Fibroblast of lung (primary cell): ENCODE measurements at places on chromosomes 7 and 10. TPM values are rescaled to one million over a fixed set of nuclear protein-coding genes. Genes with fewer than 3 reads are reported as not detected.
A peak's percentile ranks its signal among the peaks of the same experiment; 100 is the strongest.

DNA sequence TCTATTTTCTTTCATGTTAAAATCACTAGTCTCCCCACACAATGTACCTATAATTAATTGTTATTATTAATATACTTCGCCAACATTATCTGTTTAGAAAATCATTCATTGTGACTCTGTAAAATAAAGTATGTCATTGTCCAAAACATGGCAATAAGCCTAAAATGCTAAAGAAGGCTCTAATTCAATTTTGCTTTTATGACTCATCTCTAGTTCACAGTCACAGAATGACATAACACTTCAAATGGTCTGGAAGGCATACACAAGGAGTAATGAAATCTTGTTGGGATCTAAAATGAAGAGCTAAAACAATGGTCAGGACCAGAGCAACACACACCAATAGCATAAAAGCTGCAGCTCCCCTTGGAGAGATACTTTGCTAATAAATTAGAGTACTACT is 505.8 kb downstream of the GPAM start:
- H3K4me3 ChIP-seq = no peak overlapping the region
- no peaks in the 10 kb centered on the region for H3K27me3 ChIP-seq
- no peaks in the 10 kb centered on the region for H3K4me1 ChIP-seq
- no peak overlapping the region for H3K27ac ChIP-seq

DNA sequence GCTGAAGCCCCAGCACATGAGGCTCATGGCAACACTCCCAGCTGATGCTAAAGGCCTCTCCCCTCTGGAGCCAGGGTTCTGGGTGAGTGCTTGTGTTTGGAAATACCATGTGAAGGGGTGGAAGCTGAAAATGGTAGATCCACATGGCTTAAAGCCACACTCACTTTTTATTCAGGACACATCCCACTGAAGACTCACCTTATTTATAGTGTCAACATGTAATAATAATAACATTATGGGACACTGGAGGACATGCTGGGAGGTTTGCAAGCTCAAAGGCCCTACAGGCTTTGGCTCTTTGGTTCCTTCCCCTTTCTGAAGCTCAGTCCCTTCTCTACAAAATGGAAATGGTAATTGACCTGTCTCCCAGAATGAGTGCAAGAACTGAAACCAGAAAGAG is 318.0 kb downstream of the GRID1 start:
- H3K27ac ChIP-seq = no peak overlapping the region
- H3K4me3 ChIP-seq = no peak overlapping the region
- no peaks in the 10 kb centered on the region for H3K36me3 ChIP-seq
- DNase-seq = no peak
- H3K27me3 ChIP-seq = no peaks in the 10 kb centered on the region

- H3K27ac ChIP-seq = no peak overlapping the region
- H3K4me3 ChIP-seq = no peak overlapping the region
- no peak for DNase-seq
- no peaks in the 10 kb centered on the region for H3K27me3 ChIP-seq
Observed at GRCh38 chr7:37356911-37357636, 91.6 kb downstream of the ELMO1 start.

- H3K4me1 ChIP-seq = no peaks in the 10 kb centered on the region
- no peaks in the 10 kb centered on the region for H3K36me3 ChIP-seq
- no peak overlapping the region for H3K4me3 ChIP-seq
- peak; percentile 90 for DNase-seq
- H3K27ac ChIP-seq = no peak overlapping the region
Observed at GRCh38 chr10:5958077-5958476, 19.3 kb downstream of the IL15RA start.

DNA sequence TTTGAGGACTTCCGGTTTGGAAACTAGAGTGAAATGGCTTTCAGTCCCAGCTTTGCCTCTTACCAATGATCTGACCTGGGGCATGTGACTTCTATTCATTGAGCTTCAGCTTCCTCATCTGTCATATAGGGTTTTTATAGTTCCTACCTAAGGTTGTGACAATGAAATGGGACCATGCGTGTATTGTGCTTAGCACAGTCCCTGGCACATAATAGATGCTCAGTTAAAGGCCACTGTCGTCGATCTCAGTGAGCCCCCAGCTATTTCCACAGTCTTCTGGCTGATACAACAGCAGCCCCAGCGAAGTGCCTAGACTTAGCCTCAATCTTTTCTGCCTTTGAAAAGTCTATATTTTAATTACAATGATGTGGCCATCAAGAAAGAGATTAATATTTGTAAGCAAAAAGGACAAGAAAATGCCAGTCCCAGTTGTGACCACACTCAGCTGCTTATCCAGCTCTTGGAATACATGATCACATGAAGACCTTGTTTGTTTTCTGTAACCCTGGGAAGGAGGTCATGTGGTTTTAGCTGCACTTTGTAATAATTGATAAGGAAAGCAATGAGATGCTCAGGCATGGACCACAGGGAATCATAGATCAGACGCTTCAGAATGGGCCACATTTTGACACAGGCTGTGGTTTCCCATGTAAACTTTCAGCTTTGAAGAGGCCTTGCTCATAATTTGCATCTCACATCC is 44.6 kb downstream of the VWA2 start:
- no peak overlapping the region for H3K4me3 ChIP-seq
- peaks cover 15% of the 10 kb centered on the region for H3K27me3 ChIP-seq
- H3K36me3 ChIP-seq = no peaks in the 10 kb centered on the region
- DNase-seq = no peak
- H3K27ac ChIP-seq = no peak overlapping the region
- H3K4me1 ChIP-seq = peaks cover 3% of the 10 kb centered on the region

DNA sequence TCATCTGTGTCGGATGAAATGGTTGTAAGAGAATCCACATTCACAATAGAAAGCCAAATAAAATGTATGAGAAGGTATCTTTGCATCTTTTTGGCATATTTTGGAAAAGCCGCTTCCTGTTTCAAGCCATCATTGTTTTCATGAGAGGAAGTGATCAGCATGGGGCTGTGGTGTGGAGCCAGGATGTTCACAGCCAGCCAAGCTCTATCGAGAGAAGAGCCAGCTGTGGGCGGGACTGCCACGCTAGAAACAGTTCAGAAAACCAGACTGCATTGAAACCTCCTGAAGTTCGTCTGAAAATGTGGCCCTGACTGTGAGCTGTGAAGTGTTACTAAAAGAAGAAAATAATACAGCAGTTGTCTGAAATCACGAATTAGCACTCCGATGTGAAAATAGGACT is 21.2 kb upstream of the NPS start:
- no peaks in the 10 kb centered on the region for H3K4me1 ChIP-seq
- no peaks in the 10 kb centered on the region for H3K36me3 ChIP-seq
- H3K27me3 ChIP-seq = no peaks in the 10 kb centered on the region
- H3K27ac ChIP-seq = no peak overlapping the region

- no peak for DNase-seq
- no peaks in the 10 kb centered on the region for H3K36me3 ChIP-seq
- H3K4me1 ChIP-seq = no peaks in the 10 kb centered on the region
- H3K4me3 ChIP-seq = no peak overlapping the region
- no peak overlapping the region for H3K27ac ChIP-seq
- no peaks in the 10 kb centered on the region for H3K27me3 ChIP-seq
Observed at GRCh38 chr7:30214651-30215137, 69.7 kb upstream of the ZNRF2 start.

DNA sequence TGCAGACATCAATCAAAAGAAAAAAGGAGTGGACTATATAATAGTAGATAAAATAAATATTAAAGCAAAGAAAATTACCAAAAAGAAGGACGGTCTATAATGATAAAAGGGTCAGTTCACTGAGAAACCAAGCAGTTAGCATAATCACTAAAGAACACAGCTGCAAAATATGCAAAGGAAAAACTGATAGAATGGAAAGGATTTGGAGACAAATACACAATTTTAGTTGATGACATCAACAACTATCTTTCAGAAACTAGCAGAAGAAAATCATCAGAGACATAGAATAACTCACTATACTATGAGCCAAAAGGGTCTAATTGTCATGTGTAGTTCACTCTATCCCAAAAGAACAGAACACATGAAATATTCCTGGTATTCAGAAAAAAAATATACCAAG is 316.4 kb upstream of the IGFBP3 start:
- no peak overlapping the region for H3K27ac ChIP-seq
- DNase-seq = no peak

DNA sequence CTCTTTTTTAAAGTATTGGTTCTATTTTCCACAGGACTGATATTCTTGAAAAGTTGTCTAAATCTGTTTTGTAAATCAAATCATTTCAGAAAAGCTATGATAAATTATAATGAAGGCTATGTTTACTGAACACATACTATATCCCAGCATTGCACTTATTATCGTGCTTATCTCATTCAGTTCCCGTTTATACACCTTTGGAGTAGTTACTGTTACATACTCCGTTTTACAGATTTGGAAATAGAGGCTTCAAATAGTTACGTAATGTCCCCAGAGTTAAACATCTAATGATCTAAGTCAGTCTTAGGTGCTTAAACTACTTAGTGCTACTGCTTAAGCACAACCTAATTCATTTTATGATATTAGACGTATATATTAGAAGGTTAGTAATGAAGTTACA is 1.2 kb downstream of the NUP205 start:
- no peaks in the 10 kb centered on the region for H3K4me1 ChIP-seq
- H3K27ac ChIP-seq = peak overlapping the region; percentile 91
- no peaks in the 10 kb centered on the region for H3K27me3 ChIP-seq
- DNase-seq = no peak

DNA sequence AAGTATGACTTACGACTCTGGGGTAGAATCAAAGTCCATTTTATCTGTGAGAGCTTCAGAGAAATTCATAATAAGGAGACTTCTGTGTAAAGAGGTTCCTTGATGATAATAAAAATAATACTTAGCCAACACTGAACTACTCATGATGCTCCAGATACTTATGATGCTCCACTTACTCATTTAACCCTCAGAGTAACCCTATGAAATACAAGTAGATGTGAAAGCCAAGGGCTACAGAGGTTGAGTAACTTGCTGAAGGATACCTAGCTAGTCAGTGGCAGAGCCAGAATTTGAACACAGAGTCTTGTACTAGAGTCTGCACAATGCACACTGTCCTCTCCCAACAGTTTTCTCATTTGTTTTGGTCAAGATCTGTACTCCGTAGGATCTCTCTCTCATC is 89.5 kb downstream of the HECW1 start:
- peaks cover 5% of the 10 kb centered on the region for H3K4me1 ChIP-seq
- no peak overlapping the region for H3K4me3 ChIP-seq
- peak; percentile 66 for DNase-seq
- no peak overlapping the region for H3K27ac ChIP-seq
- no peaks in the 10 kb centered on the region for H3K27me3 ChIP-seq

- no peak overlapping the region for H3K27ac ChIP-seq
- no peaks in the 10 kb centered on the region for H3K4me1 ChIP-seq
- no peak for DNase-seq
- H3K27me3 ChIP-seq = no peaks in the 10 kb centered on the region
- H3K36me3 ChIP-seq = no peaks in the 10 kb centered on the region
Observed at GRCh38 chr10:131573256-131573655, 261.7 kb upstream of the TCERG1L start.

GRCh38 chr7:113087071-113087998 is 708 bp upstream of the GPR85 start:
- H3K27me3 ChIP-seq = no peaks in the 10 kb centered on the region
- H3K4me3 ChIP-seq = peak overlapping the region; percentile 49
- peak; percentile 90 for DNase-seq
- H3K27ac ChIP-seq = peak overlapping the region; percentile 92

- no peaks in the 10 kb centered on the region for H3K4me1 ChIP-seq
- H3K27ac ChIP-seq = no peak overlapping the region
- DNase-seq = peak; percentile 1
Observed at GRCh38 chr7:50369143-50370026, 64.9 kb downstream of the IKZF1 start.

DNA sequence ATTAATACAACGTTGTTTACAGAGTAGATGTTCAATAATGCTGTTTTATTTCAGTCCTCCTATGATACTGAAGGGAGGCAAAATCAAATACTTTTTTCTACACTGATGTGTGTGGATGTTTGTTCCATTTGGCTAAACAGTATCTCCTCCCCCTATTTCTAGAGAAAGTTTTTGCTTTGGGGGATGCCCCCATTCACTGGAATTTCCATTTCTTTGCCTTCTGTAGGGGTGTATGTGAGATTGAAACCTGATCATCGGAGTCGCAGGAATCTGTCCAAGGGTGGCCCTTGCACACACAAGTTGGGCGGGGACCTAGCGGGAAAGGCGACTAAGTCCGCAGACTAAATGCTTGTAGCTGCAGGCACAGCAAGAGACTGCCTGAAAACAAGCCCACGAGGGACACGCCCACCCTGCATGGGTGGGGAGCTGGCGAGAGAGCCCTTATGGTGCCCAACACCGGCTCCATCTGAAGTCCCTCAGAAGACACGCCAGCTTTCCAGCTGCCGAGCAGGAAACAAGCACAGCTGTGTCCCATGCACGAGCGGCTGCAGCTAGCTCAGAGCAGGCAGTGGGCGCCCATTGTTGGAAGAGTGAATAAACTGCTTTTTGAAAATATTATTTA is 58.0 kb downstream of the ESYT2 start:
- H3K4me3 ChIP-seq = no peak overlapping the region
- DNase-seq = no peak
- H3K36me3 ChIP-seq = peaks cover 4% of the 10 kb centered on the region
- H3K27me3 ChIP-seq = no peaks in the 10 kb centered on the region
- H3K4me1 ChIP-seq = no peaks in the 10 kb centered on the region

- H3K36me3 ChIP-seq = peaks cover 19% of the 10 kb centered on the region
- peak within 1 kb of the TSS; percentile 91 for H3K27ac ChIP-seq
- DNase-seq = peak; percentile 87
- no peaks in the 10 kb centered on the region for H3K27me3 ChIP-seq
Observed at GRCh38 chr7:151080522-151081169, at the start of gene FASTK. Gene FASTK, minus strand, starts transcription at chr7:151080809. Its CDS starts 43 bp downstream, at chr7:151080766.

DNA sequence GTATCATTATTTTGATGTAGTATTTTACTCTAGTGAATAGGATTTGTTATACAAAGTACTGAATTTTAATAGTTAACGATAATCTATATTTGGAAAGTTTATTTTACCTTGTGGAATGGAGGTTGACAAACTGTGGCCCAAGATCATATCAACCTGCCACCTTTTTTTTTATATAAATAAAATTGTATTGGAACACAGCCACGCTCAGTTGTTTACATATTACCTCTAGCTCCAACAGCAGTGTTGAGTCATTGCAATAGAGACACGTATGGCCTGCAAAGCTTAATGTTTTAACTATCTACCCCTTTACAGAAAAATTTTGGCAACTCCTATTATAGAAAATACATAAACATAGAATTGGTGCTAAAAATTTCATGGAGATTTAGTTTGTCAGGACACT is 239.3 kb downstream of the THSD7A start:
- H3K36me3 ChIP-seq = no peaks in the 10 kb centered on the region
- H3K4me3 ChIP-seq = no peak overlapping the region
- no peak overlapping the region for H3K27ac ChIP-seq

GRCh38 chr10:130711072-130711471 is 574.9 kb downstream of the GLRX3 start:
- no peaks in the 10 kb centered on the region for H3K4me1 ChIP-seq
- DNase-seq = no peak
- H3K36me3 ChIP-seq = no peaks in the 10 kb centered on the region

The AKR1D1 gene
- total RNA-seq = not detected in 2 replicates

The PRR15 gene
- 0.51 TPM in 1 of 2 replicates, not detected in the other for total RNA-seq

The DMBT1 gene
- under 0.01 TPM in 2 replicates for total RNA-seq

The TRA2A gene
- 17.2 and 30.4 TPM in 2 replicates for total RNA-seq

The EVX1 gene
- not detected in 2 replicates for total RNA-seq

The CLDN4 gene
- total RNA-seq = under 0.01 and 0.26 TPM in 2 replicates

The NOS3 gene
- total RNA-seq = 0.50 and 0.77 TPM in 2 replicates

The SLC13A1 gene
- total RNA-seq = not detected in 2 replicates

The GRM3 gene
- not detected in 2 replicates for total RNA-seq
